ENCODE measurements at places on chromosomes 1 and 21.

- DNase-seq, result no peak
These were observed 249.2 kb upstream of the NFIA start for GRCh38 chr1:60833173-60833572.

- no peak for DNase-seq
These were observed 8.6 kb downstream of the CLDN14 start for GRCh38 chr21:36471254-36471723.

DNA sequence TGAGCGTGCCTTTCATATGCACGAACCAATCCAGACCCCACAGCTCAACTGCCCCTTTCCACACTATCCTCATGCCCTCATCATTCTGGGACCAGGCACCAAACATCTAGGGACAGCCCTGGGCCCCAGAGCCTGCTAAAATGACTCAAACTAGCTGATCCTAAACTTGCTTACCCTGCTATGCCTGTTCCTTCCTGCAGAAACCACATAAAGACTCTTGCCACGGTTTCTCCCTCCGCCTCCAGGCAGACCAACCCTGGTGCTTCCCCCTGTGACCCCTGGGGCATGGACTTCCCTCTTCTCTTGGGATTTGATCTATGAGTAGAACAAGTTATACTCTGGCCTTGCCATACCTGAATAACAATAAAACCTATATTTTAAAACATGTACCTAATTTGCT lies 138.0 kb upstream of the CD34 start:
- DNase-seq, result no peak

GRCh38 chr1:36511804-36512798 lies 29.4 kb upstream of the CSF3R start:
- DNase-seq, result no peak

GRCh38 chr1:158005224-158005623 lies 11.8 kb downstream of the KIRREL1 start:
- no peak for DNase-seq

GRCh38 chr1:67785847-67786753 lies 47.2 kb downstream of the GNG12 start:
- no peak for DNase-seq

DNA sequence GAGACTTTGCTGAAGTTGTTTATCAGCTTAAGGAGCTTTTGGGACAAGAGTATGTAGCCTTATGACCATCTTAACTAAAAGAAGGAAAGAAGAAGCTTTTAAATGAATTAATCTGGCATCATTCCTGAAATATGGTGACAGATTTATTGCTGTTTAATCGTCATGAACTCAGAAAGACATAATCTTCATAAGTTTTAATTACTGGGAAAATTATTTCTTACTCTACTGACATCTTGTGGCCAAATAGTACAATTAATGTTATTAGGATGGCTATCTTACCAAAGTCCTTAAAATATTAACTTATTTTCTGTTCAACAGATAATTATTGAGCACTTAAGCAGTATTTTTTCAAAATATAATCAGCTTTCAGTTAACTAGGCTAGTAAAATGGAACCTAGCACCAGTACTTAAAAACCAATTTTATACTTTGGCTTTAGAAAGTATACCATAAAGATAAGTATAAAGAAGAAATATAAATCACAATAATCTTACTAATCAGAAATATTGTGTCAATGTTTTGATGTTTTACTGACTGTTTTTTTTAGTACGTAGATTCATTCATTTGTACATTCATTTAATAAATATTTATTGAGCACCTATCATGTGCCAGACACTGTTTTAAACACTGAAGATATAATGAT lies 34.7 kb upstream of the GPR25 start:
- no peak for DNase-seq

DNA sequence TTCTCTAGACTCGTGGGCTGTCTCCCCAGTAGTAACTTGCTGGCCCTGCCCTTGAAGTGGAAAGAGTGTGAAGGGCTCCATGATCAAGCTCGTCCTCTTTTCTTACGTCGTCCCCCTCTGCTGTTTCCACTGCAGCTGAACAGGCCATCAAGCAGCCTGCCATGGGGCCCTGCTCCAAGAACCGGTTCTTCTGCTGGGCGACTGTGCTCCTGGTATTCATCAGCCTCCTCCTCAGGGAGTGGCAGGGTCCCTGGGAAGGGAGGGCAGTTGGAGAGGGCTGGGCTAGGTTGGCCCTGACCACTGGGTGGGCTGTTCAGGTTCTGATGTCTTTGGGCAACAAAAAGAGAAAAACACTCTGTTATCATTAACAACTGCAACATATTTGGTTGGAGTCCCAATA lies 151.5 kb downstream of the FCRL5 start:
- no peak for DNase-seq

GRCh38 chr1:25927521-25928265 lies 21.5 kb upstream of the STMN1 start:
- no peak for DNase-seq

DNA sequence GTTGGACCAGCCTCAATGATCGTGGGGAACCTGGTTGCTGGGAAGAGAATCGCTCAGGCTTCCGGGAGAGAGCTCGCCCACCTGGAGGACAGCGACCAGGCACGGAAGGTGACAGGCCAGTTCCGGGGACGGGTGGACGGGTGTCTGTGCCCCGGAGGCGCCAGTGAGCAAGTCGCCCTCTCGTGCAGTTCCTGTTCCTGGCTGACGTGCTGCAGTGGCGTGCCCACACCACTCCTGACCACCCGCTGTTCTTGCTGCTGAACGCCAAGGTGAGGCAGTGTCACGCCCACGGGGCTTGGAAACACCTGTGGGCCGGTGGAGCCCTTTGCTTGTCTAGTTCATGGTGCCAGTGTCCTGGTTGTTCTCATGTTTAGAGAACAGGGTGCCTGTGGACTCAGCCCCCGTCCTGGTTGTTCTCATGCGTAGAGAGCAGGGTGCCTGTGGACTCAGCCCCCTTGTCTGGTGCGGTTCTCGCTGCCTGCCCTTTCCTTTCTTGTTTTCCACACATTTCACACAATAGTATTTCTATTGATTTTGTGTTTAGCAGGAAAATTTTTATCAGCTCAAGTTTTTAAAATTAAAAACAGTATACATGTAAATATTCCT lies 53.1 kb downstream of the S100B start:
- DNase-seq, result peak; percentile 69

DNA sequence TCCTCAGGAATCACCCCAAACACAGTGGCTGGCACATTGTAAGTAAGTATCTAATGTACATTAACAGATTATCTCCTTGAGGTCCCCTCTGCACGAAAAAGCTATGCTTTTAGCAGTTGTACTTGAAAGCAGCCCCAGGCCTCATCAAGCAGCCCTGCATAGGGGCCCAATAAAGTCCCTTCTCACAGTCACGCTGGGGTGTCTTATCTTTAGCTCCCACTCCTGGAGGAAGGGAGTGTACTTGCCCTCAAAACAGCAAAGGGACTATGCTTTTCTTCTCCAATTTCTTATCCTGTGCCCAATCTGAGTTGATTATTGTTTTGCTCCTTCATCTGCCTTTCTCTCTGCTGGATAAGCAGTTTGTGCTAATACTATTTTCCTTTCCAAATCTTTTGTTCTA lies 168.8 kb upstream of the PLXNA2 start:
- DNase-seq, result no peak

- DNase-seq, result no peak
These were observed 180.6 kb upstream of the PALMD start for GRCh38 chr1:99465176-99465900.

DNA sequence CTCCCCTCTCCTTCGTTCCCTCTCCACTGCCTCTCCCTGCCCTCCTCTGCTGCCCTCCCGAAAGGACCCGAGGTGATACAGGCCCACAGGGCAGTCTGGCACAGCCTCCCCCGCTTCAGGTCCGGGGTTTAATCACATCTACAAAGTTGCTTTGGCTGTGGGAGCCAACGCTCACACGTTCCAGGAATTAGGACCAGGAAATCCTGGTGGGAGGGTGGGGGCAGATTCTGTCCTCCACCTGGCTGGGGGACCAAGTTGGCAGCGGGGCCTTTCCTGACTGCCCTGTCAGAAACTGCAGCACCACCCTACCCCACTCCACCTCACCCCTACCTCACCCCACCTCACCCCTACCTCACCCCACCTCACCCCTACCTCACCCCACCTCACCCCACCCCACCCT lies 95.1 kb downstream of the WDR4 start:
- DNase-seq, result no peak

DNA sequence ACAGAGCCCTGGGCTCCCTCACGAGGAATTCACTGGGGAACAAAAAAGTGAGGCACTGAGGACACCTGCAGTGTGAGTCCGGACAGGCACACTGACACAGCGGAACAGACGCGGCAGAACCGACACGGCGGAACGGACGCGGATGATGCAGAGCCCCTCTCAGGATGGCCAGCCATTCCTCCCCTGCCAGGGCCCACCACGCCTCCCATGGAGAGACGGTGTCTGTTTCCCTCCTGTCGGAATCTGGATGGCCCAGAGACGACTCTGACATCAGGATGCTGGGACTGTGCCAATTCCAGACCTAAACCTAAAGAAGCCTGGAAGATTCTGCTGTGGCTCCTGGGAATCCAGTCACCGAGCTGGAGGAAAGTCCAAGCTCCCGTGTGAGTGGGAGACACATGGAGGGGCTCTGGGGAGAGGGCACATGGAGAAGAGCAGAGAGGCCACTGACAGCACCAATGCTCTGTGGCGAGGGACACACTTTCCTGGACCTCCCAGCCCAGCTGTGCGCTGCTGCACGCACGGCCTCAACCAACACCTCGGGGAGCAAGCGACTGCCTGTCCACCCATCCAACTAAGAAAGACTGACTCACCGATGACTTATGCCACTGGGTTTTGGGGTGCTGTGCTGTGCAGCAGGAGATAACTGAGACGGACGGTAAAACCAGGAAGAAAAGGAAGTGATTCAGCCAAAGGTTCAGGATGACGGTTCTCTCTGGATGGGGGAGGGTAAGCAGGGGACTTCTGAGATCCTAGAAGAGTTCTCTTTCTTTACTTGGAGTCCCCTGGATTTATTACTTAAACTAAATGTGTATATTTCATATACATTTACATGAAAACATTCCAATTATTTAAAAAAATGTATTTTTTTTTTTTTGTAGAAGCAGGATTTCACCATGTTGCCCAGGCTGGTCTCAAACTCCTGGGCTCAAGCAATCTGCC lies 23.3 kb downstream of the ZBTB17 start:
- DNase-seq, result no peak

GRCh38 chr1:2786329-2787162 lies 14.9 kb downstream of the TTC34 start:
- DNase-seq, result peak; percentile 84

DNA sequence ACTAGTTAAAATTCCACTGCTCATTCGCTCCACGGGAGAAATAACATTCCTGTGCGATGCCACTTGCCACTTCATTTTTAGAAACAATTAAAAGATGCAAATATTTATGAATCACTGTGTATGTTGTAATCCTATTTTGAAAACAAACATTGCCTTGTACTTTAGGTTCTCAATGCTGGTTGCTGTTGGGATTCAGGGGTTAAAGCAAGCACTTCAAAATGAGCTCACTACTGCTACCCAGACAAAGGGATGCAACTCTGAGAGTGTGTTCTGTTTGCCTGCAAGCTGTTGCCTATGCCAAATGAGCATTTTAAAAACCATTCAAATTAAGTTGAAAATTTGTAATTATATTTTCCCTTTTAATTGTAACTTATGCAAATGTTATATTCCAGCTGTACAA lies 87.5 kb downstream of the RWDD3 start:
- no peak for DNase-seq

DNA sequence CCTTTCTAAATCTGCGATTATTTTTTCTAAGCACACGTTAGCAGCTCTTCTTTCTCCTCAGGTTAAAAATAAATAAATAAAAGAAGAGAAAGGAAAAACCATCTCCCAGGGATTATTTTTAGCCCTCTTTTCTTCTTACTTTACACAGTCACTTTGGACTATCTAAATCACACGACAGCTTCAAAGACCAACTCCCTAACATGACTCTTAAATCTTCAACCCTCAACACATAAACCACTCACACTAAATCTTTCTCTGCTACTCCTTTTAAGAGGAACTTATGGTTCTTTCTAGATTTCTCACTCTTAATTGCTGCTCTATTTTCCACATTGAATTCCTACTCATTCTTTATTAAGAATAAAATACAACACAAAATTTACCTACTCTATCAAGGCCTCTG lies 1095.0 kb upstream of the B3GALT2 start:
- no peak for DNase-seq

DNA sequence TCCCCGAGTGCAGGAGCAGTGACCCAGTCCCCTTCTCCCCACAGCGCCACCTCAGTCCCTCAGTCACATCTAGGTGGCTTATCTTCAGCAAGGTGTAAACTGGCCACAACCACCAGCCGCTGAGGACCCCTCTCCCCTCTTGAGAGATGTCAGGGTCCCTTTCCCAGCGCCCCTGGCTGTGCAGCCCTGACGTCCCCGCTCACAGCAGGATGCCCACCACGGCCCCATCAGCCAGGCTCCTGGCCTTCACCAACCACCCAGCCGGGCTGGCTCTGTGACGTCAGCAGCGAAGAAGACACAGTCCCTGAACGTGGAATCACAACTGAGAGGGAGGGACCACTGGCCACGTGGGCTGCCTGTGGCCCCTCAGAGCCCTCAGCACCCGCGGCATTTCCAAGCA lies 249.4 kb downstream of the NPHP4 start:
- peak; percentile 8 for DNase-seq

GRCh38 chr21:29786496-29787360 lies 153.1 kb downstream of the GRIK1 start:
- no peak for DNase-seq

- no peak for DNase-seq
These were observed 2.5 kb upstream of the CD160 start for GRCh38 chr1:145716641-145717345.

- DNase-seq, result no peak
These were observed 4.5 kb upstream of the TOR3A start for GRCh38 chr1:179077396-179077795.

DNA sequence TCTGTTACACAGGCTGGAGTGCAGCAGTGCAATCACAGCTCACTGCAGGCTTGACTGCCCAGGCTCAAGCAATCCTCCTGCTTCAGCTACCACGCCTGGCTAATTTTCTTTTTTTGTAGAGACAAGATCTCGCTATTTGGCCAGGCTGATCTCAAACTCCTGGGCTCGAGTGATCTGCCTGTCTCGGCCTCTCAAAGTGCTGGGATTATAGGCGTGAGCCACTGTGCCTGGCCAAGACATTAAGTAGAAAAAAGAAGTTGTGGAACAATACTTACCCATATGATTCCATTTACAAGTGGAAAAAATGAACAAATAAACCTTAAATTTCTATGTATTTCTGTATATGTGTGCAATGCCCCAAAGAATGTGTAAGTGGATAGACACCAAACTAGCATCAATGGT lies 30.3 kb upstream of the ID3 start:
- no peak for DNase-seq

DNA sequence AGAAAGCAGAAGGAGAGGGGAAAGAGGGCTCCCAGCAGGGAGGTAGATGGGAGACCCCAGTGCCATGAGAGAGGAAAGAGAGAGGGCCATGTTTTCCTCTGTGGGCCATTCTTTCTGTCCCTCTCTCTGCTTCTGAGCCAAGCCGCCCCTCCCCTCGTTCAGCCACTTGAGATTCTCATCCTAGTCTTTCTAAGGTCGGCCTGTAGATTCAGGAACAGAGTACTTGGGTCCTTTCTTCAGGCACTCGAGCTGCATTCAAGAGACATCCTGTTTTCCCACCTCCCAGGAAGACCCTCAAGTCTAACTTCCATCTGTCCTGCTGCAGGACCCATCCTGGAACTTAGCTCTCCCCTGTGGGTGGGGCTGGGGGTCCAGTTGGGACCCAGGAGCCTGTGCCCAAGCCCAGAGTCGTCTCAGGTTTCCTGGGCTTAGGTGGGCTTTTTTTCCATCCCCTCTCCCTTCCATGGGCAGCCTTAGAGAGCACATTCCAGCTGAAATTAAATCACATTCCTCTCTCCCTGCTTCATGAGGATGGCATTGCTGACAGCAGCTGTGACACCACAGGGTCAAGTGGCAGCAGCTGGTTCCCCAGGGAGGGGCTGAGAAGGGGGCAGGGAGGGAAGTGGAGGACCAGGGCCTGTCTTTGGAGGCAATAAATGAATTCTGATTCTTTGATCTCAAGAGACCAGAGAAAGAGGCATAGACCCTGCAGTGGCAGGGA lies 13.0 kb downstream of the NES start:
- no peak for DNase-seq
